ENCODE measurements at places on chromosomes 2 and 18.

DNA sequence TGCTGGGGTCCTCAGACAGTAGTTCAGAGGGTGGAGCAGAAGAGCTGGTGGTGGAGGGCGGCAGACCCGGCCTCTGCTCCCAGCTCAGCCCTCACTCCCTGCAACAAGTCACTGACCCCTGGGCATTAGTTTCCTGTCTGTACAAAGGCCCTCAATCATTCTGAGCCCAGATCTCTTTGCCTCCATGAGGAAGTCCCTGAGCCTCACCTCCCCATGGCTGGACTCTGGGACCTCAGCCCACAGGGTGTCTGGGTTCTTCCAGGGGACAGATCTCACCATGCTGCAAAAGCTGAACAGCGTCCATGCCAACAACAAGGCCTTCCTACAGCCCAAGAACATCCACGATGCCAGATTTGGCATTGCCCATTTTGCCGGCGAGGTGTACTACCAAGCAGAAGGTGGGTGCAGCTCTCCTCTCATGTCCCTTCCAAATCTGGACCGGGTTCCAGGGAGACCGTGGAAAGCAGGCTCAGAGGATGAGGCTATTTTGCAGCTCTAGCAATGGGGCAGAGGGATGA, 49.1 kb downstream of the MYO7B start:
- H3K27me3 ChIP-seq, result no peaks in the 10 kb centered on the region
- H3K36me3 ChIP-seq, result no peaks in the 10 kb centered on the region
- H3K4me3 ChIP-seq, result no peak overlapping the region
- no peak for DNase-seq

DNA sequence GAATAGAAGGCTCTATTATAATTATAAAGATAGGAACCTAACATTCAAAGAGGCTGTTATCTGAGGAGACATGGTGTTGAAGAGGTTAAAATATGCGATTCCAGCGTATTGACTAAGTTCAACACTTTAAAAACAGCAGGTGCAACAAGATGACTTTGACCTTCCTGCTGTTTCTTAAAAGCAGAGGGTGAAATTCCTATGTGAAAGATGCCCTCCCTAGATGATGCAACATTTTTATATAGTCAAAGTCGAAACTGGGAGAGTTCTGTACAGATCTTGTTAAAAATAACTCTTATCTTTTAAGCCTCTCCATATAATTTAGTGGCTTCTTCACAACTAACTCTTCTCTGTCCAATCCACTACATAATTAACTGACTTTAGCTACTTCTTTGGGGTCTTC, 4.4 kb upstream of the ACKR3 start:
- H3K27me3 ChIP-seq, result no peaks in the 10 kb centered on the region
- H3K4me3 ChIP-seq, result no peak overlapping the region
- no peak overlapping the region for H3K27ac ChIP-seq
- H3K36me3 ChIP-seq, result no peaks in the 10 kb centered on the region
- peaks cover 6% of the 10 kb centered on the region for H3K4me1 ChIP-seq
- DNase-seq, result no peak

GRCh38 chr18:23981369-23981980, 33.1 kb upstream of the TTC39C start:
- peak; percentile 72 for DNase-seq
- peaks cover 10% of the 10 kb centered on the region for H3K4me1 ChIP-seq
- no peaks in the 10 kb centered on the region for H3K27me3 ChIP-seq
- H3K36me3 ChIP-seq, result no peaks in the 10 kb centered on the region
- H3K27ac ChIP-seq, result peak overlapping the region; percentile 76

DNA sequence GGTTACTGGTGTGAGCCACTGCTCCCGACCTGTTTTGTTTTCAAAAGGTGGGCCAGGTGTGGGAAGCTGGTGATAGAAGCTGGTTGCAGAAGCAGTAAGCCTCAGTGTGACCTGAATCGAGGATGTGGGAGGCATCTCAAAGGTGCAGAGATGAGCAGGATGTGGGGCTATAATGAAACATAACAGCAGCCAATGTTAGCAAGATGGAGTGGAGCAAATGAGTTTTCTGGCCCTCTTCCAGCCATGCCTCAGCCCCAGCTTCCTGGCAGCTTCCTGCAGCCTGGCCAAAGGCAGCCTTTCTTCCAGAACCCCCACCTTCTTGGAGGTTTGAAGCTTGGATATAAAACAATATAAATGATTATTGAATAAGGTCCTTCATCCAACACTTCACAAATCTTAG, 184.8 kb downstream of the NCK2 start:
- no peak overlapping the region for H3K27ac ChIP-seq
- no peaks in the 10 kb centered on the region for H3K4me1 ChIP-seq
- H3K27me3 ChIP-seq, result no peaks in the 10 kb centered on the region
- no peaks in the 10 kb centered on the region for H3K36me3 ChIP-seq
- DNase-seq, result peak; percentile 60

DNA sequence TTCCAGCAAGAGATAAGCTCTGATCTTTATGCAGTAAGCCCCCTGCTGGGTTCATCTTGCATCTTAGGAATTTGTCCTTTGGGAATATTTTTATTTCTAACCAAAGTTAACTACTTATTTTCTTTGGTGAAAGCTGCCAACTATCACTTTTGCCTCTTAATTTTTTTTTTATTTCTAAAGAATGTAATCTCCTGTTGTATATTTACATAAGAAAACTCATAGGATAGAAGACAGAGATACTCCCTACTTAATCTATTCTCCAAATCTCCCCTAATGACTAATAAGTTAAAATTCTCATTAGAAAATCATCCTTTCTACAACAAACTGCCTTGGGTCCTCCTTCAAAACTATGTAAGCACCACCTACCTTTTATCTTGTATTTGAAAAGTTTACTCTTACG, 612.2 kb upstream of the SLC39A10 start:
- H3K27me3 ChIP-seq, result no peaks in the 10 kb centered on the region
- H3K4me1 ChIP-seq, result no peaks in the 10 kb centered on the region
- no peak for DNase-seq
- H3K4me3 ChIP-seq, result no peak overlapping the region
- no peak overlapping the region for H3K27ac ChIP-seq

DNA sequence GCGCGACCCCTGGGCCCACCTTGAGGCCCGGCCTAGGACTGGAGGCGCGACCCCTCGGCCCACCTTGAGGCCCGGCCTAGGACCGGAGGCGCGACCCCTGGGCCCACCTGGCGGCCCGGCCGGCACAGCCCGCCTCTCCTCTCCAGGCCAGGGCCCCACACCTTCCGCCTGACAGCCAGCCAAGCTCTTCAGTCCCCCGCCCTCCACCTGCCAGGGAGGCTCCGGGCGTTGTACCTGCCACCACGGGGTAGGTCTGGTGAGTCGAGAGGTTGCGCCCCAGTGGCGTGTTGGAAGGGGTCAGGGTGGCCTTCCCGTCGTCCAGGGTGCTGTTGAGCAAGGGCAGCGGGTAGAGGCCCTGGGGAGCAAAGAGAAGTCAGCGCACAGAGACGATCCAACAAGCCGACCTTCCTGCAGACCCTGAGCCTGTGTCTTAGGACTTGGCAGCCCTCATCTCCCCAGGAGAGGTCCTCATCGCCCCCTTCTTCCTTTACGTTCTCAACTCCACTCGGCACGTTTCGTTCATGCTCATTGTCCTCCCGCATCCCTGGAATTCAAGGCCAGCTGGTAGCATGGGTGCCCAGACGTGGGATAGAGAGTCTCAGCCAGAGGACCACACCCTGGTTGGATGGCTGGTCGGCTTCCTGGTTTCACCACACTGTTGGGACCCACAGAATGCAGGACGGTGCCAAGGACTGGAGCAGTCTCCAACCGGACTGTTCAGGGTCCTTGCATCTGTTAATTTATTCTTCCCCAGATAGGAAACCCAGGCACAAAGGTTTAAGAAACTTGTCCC, 42.2 kb downstream of the PAX8 start:
- peaks cover 27% of the 10 kb centered on the region for H3K4me1 ChIP-seq
- DNase-seq, result no peak
- no peak overlapping the region for H3K4me3 ChIP-seq
- 0 out of 2 replicates have a peak, but pooled peaks cover 10% of the 10 kb centered on the region for H3K36me3 ChIP-seq
- H3K27me3 ChIP-seq, result no peaks in the 10 kb centered on the region

DNA sequence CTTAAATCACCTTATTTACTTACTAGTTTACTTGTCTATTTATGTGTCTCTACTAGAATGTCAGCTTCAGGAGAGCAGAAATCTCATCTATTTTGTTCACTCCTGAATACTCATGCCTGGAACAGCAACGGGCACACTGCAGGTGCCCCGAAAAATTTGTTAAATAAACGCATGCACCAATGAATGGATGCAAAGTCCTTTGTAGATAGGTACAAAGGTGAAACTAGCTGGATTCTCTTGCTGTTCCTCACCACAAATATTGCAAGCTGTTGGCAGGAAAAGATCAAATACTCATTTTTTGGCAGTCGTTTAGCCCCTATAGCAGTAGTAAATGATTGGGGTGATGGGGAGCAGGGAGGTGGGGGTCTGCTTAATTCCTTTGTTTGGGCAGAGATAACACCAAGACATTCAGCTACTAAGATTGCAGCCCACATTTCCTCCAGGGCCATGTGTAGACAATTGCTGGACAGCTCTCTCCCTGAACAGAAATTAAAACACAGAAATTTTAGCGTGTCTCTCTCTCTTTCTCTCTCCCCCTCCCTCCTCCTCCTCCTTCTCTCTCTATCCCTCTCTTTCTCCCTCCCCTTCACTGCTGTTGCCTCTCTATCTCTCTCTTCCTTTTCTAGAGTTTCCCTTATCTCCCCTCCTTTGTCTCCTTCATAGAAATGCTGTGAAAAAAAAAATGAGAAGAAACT, 5.4 kb downstream of the MARCHF4 start:
- no peak for DNase-seq
- no peak overlapping the region for H3K4me3 ChIP-seq
- no peaks in the 10 kb centered on the region for H3K36me3 ChIP-seq

DNA sequence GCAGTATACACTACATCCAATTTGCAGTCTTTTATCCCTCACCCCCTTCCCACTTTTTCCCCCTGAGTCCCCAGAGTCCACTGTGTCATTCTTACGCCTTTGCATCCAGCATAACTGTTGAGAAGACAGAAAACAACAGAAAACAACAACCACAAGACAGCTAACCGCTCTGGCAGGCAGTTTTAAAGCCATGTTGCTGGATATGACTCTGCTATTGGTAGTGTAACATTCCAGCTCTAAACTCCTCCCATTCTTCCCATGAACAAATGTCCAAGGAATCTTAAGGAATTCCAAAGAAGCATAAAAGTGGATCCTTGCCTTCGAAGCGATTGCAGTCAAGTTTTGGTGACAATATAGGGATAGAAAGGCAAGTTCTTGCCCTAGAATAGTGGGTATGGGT, 599.1 kb downstream of the NYAP2 start:
- peaks cover 13% of the 10 kb centered on the region for H3K4me1 ChIP-seq
- H3K27ac ChIP-seq, result no peak overlapping the region
- no peak for DNase-seq
- no peak overlapping the region for H3K4me3 ChIP-seq

GRCh38 chr2:230128623-230129342, 60.1 kb upstream of the SLC16A14 start:
- H3K4me1 ChIP-seq, result no peaks in the 10 kb centered on the region
- no peaks in the 10 kb centered on the region for H3K27me3 ChIP-seq
- H3K27ac ChIP-seq, result no peak overlapping the region
- no peak overlapping the region for H3K4me3 ChIP-seq
- no peak for DNase-seq

DNA sequence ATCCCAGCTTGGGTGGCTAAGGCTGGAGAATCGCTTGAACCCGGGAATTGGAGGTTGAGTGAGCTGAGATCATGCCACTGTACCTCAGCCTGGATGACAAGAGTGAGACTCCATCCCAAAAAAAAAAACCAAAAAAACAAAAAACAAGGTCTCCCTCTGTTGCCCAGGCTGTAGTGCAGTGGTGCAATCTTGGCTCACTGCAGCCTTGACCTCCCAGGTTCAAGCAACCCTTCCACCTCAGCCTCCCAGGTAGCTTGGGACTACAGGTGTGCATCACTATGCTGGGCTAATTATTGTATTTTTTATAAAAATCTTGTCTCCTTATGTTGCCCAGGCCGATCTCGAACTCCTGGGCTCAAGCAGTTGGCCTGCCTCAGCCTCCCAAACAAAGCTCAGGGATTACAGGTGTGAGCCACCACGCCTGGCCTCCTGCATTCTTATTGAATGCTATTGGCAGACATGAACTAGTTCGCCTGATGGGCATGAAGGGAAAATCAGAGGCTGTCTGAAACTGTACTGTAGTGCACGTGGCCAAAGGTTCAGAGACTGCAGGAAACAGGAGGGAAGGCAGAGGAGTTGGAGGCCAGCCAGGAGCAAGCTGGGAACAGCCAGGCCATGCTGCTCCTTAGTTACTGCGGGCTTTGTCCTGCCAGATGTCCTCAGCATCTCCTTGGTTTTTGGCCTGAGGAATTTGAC, 16.0 kb upstream of the ASXL2 start:
- H3K4me3 ChIP-seq, result no peak overlapping the region
- no peaks in the 10 kb centered on the region for H3K36me3 ChIP-seq
- no peaks in the 10 kb centered on the region for H3K27me3 ChIP-seq

- H3K27ac ChIP-seq, result no peak overlapping the region
- H3K27me3 ChIP-seq, result no peaks in the 10 kb centered on the region
- H3K4me1 ChIP-seq, result no peaks in the 10 kb centered on the region
These were observed 96.8 kb downstream of the ST6GAL2 start for GRCh38 chr2:106789185-106789584.

GRCh38 chr2:240494194-240494793, 58.8 kb downstream of the GPC1 start:
- H3K27me3 ChIP-seq, result no peaks in the 10 kb centered on the region
- H3K36me3 ChIP-seq, result no peaks in the 10 kb centered on the region
- H3K4me1 ChIP-seq, result peaks cover 5% of the 10 kb centered on the region
- no peak for DNase-seq
- no peak overlapping the region for H3K27ac ChIP-seq

DNA sequence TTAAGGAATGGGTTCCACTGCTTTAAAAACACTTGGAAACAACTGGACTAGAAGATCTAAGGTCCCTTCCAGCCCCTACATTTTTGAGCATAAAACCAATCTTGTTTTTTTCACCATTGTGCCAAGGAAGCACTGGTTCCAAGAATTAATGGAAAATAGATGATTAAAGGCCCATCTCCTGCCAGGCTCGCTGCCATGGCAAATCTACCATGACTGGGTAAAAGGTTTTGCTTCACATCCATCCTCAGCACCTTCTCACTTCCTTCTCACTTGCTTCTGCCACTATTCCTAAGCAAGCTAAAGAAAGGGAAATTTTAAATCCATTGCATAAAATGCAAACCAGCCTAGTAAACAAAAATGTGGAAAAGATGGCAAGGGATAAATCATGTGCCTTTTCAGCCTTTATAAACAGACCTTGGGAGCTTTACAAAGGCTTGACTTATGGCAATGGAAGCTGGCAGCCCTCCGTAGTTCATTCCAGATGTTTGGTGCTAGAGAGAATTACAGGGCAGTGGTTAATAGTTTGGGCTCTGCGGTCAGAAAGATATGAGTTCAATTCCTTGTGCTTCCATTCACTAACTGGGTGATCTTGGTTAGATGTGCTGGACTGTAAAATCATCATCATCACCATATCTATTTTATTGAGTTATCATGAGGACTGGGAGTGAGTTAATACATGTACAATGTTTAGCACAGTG, 27.0 kb upstream of the ST3GAL5 start:
- H3K4me3 ChIP-seq, result no peak overlapping the region
- H3K4me1 ChIP-seq, result peaks cover 19% of the 10 kb centered on the region
- no peaks in the 10 kb centered on the region for H3K27me3 ChIP-seq
- no peaks in the 10 kb centered on the region for H3K36me3 ChIP-seq

- H3K27me3 ChIP-seq, result no peaks in the 10 kb centered on the region
- no peak overlapping the region for H3K27ac ChIP-seq
- H3K4me1 ChIP-seq, result no peaks in the 10 kb centered on the region
- no peak for DNase-seq
- no peaks in the 10 kb centered on the region for H3K36me3 ChIP-seq
These were observed 138.2 kb downstream of the ASXL3 start for GRCh38 chr18:33716061-33716683.

Data from SJCRH30 (cell line).